ENCODE measurements at places on chromosomes 7 and 10.

DNA sequence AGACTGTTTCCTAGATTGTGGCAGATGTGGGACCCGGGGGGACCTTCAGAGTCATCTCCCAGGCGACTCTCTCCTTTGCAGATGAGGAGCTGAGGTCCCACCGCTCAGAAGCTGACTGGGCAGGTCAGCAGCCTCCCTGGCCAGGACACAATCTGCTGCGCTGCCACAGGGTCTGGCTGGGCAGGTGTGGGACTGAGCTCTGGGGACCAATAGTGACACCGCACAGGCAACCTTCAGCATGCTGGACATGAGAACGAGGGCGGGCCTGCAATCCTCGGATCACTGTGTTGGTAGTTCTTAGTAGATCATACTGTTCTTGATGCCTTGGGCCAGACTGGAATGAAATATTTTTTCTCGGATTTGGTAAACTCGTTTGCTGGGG is 20.5 kb upstream of the CRYGN start:
- no peak for DNase-seq

- DNase-seq, result peak; percentile 40
These were observed 57.6 kb downstream of the MMRN2 start for GRCh38 chr10:86899670-86900276.

GRCh38 chr7:4361774-4362173 is 320.3 kb upstream of the FOXK1 start:
- no peak for DNase-seq

GRCh38 chr7:36262309-36263094 is 109.4 kb downstream of the EEPD1 start:
- DNase-seq, result no peak

DNA sequence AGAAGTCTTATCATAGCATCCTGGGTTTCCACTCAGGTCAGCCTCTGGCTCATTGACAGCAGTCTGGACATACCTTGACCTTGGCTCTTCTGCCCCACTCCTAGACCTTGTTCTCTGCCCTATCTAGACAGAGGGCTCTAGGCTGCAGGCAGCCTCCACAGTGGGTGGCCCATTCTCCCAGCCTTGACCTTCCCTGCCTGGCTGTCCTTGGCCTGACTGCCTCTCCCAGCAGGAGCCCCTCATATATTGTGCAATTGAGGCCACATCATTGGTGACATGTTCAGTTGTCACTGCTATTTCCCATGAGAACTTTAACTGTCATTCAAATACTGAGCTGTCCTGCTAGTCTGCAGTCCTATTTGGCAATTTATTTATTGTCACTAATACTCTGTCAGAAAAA is 503.4 kb downstream of the PLXNA4 start:
- no peak for DNase-seq

DNA sequence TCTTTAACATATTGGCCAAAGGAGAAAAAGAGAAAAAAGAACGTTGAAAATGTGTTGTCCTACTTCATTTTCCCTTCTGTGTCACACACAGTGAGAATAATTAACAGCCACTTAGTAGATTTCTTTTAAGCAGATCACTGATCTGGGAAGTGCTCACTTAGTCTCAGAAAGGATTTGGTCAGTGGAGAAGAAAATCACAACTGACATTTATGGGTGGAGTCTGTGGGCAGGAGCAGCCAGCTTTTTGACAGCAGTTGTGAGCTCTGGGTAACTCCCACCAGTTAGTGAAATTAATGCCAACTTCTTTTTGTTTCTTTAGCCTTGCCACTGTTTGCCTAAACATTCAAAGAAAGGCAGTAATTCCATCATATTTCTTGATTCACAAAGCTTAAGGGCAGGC is 49.7 kb downstream of the CDK14 start:
- no peak for DNase-seq

GRCh38 chr10:3987143-3987974 is 202.3 kb upstream of the KLF6 start:
- DNase-seq, result no peak

DNA sequence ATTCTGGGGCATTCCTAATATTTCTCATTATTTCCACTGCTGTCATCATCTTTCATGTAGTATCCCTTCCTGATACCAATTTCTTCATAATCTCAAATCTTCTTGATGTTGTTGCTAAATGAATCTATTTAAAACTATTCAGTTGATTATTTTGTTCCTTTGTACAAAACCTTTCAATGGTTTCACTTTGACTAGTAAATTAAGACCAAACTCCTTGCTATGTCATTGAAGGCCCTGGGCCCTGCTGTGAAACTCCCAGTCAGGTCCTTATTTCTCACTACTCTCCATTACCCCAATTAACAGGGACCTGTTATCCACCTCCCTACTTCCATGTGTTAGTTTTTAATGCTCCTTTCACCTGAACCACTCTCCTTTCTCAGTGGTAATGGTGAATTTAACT is 97.0 kb downstream of the CTTNBP2 start:
- no peak for DNase-seq

- DNase-seq, result no peak
These were observed 131.3 kb downstream of the GLI3 start for GRCh38 chr7:42105554-42106358.

GRCh38 chr7:159144758-159145489 is at the start of gene VIPR2:
Gene VIPR2, minus strand, starts transcription at chr7:159144867. Its CDS starts 96 bp downstream, at chr7:159144771.
- DNase-seq, result no peak

DNA sequence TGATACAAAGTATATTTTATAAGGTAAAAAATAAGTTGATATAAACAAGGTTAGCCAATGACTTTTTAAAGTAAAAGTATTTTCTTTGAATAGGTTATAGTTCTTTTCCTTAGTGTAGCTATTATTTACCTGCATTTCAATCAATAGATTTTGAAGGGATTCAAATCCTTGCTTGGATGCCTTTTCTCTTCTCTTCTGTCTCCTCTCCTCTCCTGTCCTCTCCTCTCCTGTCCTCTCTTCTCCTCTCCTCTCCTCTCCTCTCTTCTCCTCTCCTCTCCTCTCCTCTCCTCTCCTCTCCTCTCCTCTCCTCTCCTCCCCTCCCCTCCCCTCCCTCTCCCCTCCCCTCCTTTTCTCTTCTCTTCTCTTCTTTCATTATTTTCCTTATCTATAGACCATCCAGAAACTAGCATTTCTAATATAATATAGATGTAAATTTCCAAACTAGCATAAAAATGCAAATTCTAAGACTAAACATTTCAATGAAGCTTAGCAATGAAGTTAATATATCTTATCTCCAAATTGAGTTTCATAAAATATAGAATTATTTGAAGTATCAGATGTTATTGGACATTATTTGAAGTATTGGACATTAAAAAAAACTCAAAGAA is 60.5 kb upstream of the PRKCQ start:
- no peak for DNase-seq

- DNase-seq, result no peak
These were observed 434.2 kb downstream of the PARD3 start for GRCh38 chr10:34380856-34381255.

DNA sequence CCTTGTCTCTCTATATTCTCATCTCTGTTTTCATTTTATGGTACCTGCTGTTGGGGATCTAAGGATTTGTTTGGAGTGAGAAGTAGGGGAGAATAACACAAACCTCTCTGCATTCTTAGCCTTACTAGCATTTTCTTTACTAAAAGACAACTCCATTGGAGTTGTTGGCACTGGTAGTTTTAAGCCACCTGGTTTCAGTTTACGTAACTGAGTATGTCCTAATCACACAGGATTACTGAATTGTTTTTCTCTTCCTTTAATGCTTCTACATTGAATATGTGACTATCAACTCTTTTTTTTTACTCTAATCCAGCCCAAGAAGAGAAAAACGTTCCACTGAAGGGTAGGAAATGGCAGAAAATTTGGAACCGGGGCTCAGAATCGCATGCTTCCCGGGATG is 30.0 kb upstream of the TRIL start:
- DNase-seq, result no peak

DNA sequence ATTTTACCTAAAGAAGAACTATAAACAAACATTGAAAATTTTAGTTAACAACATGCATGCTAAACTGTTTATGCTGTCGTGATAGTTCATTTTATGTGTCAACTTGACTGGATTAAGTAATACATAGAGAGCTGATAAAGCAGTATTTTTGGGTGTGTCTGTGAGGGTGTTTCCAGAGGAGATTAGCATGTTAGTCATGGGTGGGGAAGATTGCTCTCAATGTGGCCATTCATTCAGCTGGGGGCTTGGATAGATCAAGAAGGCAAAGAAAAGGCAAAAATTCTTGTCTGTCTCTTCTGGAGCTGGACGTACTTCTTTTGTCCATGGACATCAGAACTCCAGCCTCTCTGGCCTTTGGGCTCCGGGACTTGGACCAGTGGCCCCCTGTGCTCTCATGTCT is 172.9 kb upstream of the SEMA3E start:
- DNase-seq, result no peak

DNA sequence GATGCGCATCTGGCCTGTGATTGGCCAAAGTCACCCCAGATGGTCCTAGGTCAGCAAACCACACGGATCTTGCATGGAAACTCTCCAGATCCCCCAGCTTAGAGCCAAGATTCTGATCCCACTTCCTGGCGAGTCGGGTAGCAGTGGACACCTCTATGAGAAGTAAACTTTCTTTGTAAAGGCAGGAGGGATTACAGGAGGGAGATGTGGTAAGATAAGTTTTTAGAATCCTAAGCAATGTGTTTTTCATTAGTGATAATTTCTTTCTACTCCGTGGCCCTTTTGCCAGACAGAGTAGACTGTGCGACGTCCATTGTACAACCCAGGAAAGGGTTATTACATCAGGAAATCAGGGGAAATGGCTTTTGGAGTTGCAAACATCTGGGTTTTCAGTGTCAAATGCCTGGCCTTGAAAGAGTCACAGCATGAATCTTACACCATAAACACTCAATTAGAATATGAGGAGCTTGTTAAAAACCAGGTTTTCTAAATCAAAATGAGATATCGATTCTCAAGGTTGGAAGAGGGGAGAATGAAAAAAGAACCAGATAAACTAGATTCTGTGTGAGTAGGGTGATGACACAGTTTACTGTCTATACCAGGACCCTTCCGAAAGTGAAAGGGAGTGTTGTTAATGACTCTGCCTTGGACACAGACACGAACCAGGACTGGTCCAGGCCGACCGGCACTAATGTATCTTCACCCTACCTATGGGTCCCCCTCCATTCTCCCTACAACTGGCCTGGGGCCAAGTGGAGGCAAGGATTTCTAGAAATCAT is 61.9 kb upstream of the WAC start:
- DNase-seq, result peak; percentile 16

- DNase-seq, result no peak
These were observed 30.6 kb downstream of the ZFAND2A start for GRCh38 chr7:1129431-1129830.

DNA sequence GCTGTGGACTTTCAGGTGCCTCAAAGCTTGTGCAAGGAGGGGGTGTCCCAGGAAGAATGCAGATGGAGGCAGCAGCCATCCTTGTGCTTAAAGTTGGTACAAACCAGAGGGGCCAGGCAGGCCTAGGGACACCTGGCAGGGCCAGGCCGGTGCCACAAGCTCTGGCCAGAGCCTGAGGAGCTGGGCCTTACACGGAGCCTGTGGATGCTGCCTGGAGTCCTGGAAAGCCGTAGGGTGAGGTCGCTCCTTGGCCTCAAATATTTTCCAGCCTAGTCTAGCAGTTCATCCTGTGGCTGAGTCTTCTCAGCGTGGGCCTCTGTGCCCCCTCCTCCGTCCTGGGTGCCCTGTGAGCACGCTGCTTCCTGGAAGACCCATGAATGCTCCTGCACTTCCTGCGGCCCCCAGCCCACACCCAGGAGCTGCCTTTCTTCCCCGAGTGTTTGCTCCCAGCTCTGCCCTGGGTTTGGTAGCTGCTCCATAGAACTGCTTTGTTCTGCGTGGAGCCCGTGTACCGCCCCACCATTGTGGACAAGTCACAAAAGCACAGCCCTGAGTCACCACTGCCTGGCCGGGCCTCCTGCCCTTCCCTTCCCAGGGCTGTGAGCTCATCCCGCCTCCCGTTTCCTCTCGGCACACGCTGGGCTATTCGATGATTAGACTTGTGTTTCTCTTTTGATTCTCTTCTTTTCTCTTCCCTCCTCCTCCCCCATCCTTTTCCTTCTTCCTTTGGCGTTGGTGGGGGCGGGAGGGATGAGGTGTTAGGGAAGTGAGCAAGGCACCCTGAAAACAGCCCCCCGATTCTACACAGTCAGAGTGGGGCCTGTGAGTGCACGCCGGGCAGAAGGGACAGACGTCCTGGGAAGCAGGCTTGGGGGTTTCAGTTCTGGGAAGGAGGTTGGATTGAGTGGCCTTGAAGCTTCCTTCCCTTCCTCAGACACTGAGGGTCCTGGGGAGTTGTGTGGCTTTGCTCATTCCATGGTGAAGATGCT is 73.2 kb upstream of the SHH start:
- DNase-seq, result no peak

DNA sequence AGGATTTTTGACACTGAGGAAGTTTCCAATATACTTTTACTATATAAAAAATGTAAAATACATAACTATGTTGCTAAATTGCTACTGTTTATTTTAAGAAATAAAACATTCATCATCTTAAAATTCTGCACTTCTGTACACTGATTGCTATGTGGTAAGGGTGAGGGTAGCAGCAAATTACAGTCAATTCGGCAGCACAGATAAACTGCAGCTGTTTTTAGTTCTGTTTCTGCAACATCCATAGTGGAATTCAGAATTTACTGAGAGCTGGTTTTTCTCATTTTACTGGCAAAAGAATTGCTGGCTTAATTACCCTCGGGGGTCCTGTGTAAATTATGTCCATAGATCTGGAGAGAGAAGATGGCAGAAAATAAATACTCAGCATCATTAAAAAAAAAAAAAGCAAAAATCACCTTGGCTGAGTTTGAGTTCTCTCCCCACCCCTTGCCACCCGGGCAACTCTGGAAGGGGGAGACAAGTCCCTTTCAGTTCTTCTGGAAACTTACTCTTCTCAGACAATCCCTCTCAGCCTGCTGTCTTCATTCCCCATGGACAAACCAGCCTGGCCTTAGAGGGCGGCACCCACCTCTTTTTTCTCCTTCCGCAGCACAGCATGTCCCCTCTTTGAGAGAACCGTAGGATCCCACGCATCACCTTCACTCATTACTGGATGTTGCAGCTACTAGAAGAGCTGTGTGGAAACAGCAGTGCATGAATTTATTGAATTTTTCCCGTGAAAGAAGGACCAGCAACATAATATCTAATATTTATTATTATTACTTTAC is 501.1 kb upstream of the CELF2 start:
- DNase-seq, result no peak

DNA sequence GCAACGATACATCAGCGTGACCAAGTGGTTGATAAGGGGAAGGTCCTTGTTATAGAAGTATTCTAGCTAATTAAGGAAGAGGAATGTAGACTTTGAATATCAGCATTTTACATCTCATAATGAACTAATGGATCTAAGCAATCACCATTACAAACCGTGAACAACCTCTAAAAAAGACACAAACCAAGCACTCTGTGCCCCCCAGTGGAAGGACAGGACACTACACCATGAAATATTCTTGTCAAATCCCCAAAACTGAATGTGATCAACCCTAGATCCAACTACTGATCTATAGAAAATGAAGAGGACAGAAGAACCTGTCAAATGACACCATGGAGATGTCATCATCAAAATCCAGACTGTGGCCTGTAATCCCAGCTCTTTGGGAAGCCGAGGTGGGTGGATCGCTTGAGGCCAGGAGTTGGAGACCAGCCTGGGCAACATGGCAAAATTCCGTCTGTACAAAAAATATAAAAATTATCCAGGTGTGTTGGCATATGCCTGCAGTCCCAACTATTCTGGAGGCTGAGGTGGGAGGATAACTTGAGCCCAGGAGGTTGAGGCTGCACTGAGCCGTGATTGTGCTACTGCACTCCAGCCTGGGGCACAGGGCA is 111.3 kb upstream of the CARD11 start:
- peak; percentile 1 for DNase-seq

GRCh38 chr10:3048119-3049019 is 19.0 kb upstream of the PFKP start:
- no peak for DNase-seq

- no peak for DNase-seq
These were observed 42.7 kb upstream of the SEMA3D start for GRCh38 chr7:85229544-85229943.

GRCh38 chr10:12111528-12111927 is 17.9 kb upstream of the SEC61A2 start:
- no peak for DNase-seq

Data from AG09319 (cell line).